ENCODE measurements at places on chromosomes 1 and 21.

GRCh38 chr1:13646521-13646920 is 53.5 kb upstream of the PRDM2 start:
- DNase-seq: no peak

- DNase-seq: no peak
Observed at GRCh38 chr1:225872075-225872430, 10.1 kb downstream of the TMEM63A start.

GRCh38 chr1:22044690-22045420 is 7.7 kb upstream of the CDC42 start:
- DNase-seq: no peak

DNA sequence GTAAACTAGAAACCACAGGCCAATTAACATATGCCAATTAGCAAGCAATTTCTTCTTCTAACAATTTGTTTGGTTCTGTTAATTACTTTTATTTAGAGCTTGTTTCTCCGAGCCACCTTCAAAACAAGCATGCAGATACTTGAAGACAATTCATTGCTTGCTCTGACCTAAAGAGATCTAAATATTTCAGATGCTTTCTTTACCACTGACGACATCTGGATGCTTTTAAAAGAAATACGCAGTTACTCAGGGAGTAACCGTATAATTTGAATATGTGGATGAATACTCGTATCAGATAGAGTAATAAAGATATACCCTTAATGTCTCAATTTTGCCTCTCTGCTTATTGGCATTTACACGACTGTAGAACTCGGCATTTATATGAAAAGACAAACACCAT is 390.0 kb downstream of the DISC1 start:
- DNase-seq: no peak

DNA sequence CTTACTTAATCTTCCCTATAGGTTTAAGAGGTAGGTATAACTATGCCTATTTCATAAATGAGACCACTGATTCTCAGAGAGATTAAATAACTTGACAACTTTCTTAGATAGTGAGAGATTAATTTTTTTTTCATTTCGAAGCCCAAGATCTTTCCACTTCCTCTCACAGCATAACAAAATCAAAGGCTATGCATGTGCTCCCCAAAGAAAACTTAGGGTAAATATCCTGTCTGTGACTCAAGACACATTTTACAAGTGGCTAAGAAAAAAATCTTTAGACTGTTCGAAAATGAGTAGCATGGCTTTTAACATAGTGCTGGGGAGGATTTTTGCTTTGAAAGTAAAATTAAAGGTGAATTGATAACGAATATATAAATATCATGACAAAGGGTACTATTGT is 8.2 kb upstream of the C1orf141 start:
- peak; percentile 51 for DNase-seq

GRCh38 chr1:14517841-14518180 is 80.7 kb upstream of the KAZN start:
- DNase-seq: no peak
